ENCODE measurements at places on chromosomes 12 and 14. TPM values are rescaled to one million over a fixed set of nuclear protein-coding genes. Genes with fewer than 3 reads are reported as not detected.

Gene OAS2
- not detected for total RNA-seq

Gene EPYC
- total RNA-seq: not detected

Gene FSCB
- 0.12 TPM for total RNA-seq

Gene CARMIL3
- 11.8 TPM for total RNA-seq

Gene PXMP2
- total RNA-seq: 17.4 TPM

Gene CMTM5
- 0.27 TPM for total RNA-seq

Gene HOXC11
- total RNA-seq: not detected

All from GM23338 (cell line).